ENCODE measurements at places on chromosomes 6 and 20.

GRCh38 chr6:22613695-22614094, 44.3 kb downstream of the HDGFL1 start:
- DNase-seq = no peak

GRCh38 chr6:109024368-109024767, 70.3 kb downstream of the SESN1 start:
- DNase-seq = no peak

DNA sequence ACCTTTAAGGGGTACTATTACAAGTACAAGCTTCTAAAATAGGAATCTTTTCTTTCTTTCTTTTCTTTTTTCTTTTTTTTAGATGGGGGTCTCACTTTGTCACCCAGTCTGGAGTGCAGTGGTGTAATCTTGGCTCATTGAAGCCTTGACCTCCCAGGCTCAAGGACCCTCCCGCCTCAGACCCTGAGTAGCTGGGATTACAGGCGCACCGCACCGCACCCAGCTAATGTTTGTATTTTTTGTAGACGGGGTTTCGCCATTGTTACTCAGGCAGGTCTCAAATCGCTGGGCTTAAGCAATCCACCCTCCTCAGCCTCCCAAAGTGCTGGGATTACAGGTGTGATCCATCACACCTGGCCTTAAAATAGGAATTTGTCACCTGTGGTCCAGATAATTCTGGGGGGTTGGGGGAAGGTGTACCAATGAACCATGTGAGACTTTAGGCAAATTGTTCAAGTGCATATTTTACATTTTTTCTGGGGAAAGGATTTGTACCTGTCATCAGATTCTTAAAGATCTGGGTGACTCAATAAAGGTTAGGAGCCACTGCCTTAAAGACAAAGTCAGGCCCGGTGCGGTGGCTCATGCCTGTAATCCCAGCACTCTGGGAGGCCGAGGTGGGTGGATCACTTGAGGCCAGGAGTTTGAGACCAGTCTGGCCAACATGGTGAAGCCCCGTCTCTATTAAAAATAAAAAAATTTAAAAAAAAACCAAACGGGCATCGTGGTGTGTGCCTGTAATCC, 19.7 kb upstream of the SYNJ2 start:
- DNase-seq = no peak

DNA sequence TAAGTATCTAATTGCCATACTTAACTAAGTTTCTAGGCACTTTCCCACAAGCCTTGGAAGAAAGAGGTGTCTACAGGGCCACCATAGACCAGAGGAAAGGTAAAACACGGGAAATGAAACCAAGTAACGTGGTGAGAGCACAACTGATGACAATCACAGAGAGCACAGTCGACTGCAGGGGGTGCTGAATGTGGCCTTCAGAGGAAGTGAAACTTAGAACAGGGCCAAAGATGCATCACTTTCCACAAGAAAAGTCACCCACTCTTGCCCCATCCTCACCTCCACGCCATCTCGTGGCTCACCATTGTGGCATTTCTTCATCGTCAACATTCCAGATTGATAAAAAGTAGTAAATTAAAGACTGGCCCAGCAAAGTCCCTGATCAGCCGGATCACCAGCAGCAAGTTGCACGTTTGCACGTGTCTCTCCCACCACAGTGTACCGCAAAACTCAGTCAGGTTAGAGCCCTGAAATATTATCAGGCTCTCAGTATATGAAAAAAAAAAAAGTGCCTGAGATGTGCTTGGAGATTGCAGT, 31.4 kb downstream of the HIVEP2 start:
- no peak for DNase-seq

- no peak for DNase-seq
These were observed 179.7 kb upstream of the SHLD1 start for GRCh38 chr20:5570452-5570851.

DNA sequence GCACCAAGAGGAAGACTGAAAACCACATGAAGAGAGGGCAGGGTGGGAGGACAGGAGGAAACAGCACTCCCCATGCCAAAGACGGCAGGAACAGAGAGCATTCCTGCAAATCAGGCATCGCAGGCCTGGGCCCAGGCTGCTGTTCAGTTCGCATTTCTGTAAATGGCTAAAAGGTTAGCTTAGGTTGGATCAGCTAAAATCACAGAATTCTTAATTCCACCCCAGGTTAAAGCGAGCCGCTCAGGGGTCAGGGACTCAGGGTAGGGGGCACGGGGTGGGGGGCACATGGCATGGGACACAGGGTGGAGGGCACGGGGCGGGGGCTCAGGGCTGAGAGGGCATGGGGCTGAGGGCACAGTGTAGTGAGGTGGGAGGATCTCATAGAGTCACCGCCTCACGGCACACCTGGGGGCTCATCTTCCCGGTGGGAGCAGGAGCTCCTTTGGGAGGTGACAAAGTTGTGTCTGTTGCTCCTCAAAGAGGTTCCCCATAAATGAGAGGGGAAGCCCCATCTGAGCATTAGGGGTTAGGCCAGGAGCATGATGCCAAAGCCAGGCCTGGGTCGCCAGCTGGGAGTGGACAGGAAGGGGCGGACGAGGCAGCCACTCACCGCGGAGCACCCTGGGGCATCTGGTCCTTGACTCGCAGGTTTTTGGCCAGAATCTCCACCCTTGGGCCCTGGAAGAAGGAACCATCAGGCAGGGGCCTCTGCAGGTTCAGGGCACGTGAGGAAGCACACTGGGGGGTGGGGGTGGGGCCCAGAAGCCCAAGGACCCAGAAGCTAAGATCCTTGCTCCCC, 200.7 kb downstream of the PREX1 start:
- no peak for DNase-seq

GRCh38 chr20:10350188-10350842, 83.7 kb downstream of the MKKS start:
- no peak for DNase-seq

DNA sequence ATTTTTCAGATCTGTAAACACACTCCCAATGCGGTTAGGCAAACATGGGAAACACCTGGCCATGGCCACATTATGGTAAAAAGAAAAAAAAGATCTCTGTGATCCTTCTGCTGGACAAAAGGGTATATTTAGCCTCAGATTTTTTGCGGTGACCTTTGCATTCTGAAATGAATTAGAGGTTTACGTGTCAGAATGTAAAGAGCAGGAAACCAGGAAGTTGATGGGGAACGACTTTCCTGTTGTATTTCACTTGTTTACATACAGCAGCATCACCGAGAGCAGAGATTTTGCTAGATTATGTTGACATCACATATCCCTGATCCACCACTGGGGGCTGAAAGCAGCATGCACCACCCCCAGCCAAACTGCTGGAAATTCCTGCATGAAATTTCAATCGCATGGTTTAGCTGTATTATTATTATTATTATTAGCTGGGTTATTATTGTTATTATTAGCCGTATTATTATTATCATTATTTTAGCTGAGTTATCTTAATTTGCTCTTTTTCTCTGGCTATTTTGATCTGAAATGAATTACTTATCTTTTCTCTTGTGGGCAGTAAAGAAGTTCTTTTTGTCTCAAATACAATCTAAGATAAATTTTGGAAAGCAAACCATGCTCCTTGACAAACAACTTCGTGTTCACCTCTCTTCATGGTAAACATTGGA, 189.4 kb downstream of the ZFP64 start:
- DNase-seq = no peak

- no peak for DNase-seq
These were observed 140.2 kb upstream of the MMS22L start for GRCh38 chr6:97423190-97423589.

GRCh38 chr6:143619824-143620401, 57.9 kb upstream of the PHACTR2 start:
- no peak for DNase-seq

DNA sequence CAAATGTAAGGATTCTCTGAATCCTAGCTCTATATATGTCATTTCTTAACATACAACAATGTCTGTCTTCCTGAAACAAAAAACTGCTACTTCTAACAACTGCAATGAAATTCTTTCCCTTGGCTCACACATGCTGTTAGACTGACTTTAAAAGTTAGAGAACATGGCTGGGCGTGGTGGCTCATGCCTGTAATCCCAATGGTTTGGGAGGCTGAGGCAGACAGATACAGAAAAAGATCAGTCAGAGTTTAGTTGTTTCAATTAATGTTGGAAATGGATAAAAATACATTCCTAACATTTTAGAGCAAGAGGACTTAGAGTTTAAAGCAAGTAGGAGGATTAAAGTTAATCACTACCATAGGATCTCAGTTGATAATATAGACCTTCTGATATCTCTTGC, 28.7 kb upstream of the KIAA1586 start:
- DNase-seq = no peak

DNA sequence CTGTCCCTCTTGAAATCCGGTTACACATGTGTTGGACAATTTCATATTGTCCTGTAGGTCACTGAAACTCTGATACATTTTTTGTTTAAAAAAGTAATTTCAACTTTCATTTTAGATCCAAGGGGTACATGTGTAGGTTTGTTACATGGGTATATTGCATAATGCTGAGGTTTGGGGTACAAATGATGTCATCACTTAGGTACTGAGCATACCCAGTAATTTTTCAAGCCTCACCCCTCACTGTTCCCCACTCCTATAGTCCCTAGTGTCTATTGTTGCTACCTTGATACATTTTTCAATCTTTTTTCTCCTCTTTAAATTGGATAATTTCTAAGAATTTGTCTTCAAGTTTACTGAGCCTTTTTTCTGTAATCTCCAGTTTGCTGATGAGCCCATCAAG, 483.0 kb downstream of the DHX35 start:
- no peak for DNase-seq

- DNase-seq = no peak
These were observed 41.4 kb downstream of the DTNBP1 start for GRCh38 chr6:15621203-15622044.
